Stimulated activated CD8-positive, alpha-beta memory T cell treated with anti-CD3 and anti-CD28 coated beads, Interleukin-15, amount 100 ng/mL, for 4 hours (primary cell): ENCODE measurements at places on chromosomes 2 and 18.

DNA sequence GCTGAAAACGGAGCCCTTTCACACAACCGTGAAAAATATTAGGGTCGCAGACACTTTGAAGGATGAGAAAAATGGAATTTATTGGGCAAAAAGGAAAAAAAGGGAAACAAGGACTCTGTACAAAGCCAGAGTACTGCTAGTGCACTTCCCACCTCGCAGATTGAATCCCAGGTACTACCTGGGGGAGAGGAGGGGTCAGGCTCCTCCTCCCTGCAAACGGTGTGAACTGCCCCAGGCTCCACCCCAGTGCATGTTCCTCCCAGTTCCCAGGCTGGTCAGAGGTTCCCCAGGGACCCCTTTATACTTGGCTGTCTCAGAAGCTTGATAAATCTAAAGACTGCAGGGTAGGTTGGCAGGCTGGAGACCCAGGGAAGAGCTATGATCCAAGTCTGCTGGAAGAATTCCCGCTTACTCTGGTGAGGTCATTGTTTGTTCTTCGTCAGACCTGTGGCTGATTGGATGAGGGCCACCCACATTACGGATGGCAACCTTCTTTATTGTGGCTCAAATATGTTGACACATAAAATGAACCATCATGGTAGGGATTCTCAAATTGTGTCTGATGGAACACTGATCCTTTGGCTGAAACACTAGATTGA, 290.4 kb upstream of the POU3F3 start:
- DNase-seq: no peak

DNA sequence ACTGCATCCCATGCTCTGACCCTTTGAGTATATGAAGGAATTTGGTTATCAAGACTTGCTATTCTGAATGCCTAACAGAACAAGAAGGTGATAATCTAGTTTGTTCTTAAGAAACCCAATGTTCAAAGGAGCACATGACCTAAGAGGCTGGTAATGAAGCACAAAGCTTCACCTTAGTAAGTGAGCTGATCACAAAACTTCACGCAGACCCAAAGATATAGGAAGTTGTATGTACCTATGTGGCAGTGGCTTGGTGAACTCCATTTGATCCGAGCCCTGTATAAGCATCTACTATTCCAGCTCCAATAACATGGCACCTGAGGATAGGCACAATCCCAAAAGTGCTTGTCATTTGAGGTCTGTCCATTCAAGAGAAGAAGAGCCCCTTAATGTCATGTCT, 78.6 kb downstream of the ANKRD44 start:
- no peak for DNase-seq

DNA sequence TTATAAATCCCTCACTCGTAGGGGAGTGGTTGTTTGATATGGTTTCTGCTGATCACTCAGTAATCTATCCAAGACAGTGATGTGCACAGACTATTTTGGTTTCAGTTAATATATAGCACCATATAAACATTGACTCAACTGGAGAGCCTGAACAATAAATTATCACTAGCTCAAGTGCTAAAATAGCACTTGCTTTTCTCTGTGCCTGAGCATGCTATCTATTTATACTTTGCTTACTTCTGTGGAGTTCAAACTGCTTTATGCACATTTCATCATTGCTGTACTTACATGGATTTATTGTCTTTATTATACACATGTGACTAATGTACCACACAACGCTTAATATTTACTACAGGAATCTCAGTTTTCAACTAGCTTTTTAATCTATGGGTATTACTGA, 133.6 kb downstream of the BCL2 start:
- DNase-seq: no peak

DNA sequence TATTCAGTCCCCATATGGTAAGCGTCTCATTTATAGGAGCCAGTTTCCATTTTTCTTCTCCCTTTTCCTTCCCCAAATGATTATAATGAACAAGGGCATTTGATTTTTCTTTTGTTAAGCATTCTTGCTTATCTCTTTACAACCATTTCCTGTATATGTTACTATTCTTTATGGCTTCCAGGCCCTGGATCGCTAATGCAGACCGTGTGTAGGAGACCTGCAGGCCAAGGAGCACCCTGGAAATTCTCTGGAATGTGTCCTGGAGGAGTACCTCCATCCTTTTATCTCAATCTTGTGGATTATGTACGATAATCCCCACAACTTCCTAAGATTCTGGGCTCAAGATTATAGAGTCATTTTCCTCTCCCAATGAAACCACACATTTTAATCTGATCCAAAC, 439.6 kb upstream of the MMADHC start:
- DNase-seq: no peak

- no peak for DNase-seq
Measured at GRCh38 chr2:195672674-195673073, 15.6 kb downstream of the SLC39A10 start.

- no peak for DNase-seq
Measured at GRCh38 chr18:9984080-9984479, 70.3 kb downstream of the VAPA start.

GRCh38 chr2:195562570-195563566, 94.2 kb upstream of the SLC39A10 start:
- DNase-seq: no peak

GRCh38 chr18:61753373-61753772, 139.4 kb downstream of the RNF152 start:
- DNase-seq: no peak

- DNase-seq: no peak
Measured at GRCh38 chr2:102083393-102083703, 59.2 kb upstream of the IL1R1 start.

- no peak for DNase-seq
Measured at GRCh38 chr2:27275211-27276150, at the start of gene DNAJC5G. Gene DNAJC5G, plus strand, starts transcription at chr2:27275433. Its CDS starts 1,296 bp downstream, at chr2:27276729.
